Peyer's patch (tissue), 4 donors: ENCODE measurements at places on chromosomes 1 and 21. TPM values are rescaled to one million over a fixed set of nuclear protein-coding genes. Genes with fewer than 3 reads are reported as not detected.

Gene AMY2A
- total RNA-seq = 1.1 TPM

Gene KRTAP19-3
- total RNA-seq = not detected

Gene LRRIQ3
- total RNA-seq = 0.54 TPM

Gene NRIP1
- 63.5 TPM for total RNA-seq

Gene KCNJ15
- total RNA-seq = 5.8 TPM

- DNase-seq = no peak
Measured at GRCh38 chr1:210633636-210634035, 304.9 kb downstream of the HHAT start.

DNA sequence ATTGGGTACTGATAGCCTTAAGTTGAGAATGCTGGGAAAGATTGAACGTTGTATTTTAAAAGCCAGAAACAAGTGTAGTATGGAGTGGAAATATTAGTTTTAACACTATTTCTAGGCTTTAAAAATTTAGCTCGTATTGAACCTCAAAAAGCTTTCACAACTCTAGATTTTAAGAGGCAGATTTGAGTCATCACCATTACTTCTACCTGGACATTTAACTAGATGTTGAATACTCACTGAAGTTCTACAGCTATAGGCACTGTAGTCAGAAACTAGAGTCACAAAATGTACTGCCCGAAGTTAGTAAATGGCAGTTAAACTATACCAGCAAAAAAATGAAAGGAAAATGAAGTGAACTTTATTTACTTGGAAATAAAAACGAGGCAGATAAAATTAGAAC, 96.5 kb downstream of the NEK7 start:
- DNase-seq = no peak
